ENCODE measurements at places on chromosomes 3 and 15. TPM values are rescaled to one million over a fixed set of nuclear protein-coding genes. Genes with fewer than 3 reads are reported as not detected.

DNA sequence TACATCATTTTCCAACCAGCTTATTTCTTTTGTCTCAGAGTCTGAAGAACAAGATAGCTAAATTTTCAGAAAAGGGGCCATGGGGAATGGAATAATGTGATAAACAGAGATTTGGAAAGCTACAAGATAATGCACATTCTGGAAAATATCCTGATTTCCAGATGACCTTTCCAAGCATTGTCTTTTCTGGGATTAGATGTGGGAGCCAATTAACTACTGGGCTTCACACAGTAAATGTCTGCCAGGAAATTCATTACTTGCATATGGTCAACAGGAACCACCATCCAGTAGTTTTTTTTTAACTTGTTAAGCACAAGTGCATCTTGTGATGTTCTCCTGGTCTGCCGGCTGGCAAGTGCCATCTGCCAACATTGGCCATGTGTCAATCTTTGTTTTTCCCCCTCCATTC, 131.1 kb upstream of the BFSP2 start:
- DNase-seq: no peak

DNA sequence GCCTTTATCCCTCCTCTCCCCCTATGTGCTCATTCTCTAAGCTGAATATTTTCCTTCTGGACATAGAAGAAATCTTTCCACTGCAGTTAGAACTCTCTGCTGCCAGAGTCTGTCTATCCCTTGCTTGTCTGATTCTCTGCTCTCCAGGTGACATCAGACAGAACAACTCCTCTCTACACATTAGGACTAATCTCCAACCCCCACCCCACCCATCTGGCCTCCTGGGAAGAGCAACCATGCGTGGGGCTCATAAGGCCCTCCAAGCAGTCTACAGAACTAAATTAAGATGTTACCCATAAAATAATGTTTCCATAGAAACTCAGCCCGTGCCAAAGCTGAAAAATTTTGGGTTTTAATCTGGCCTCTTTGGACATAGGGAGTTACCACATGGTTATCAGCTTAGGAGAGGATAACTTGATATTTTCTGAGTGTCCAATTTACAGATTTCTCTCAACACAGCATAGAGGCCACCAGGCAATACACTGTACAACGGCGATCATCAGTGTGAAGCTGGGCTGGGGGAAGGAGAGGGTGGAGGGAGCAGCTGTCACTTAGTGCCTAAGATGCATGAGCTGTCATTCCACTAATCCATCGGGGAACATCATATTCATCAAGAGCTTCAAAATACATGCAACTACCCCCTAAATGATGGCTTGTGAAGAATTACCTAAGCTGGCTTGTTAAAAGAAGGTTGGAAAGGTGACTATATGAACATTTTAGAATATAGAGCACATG, 199.4 kb downstream of the CLSTN2 start:
- no peak for DNase-seq

DNA sequence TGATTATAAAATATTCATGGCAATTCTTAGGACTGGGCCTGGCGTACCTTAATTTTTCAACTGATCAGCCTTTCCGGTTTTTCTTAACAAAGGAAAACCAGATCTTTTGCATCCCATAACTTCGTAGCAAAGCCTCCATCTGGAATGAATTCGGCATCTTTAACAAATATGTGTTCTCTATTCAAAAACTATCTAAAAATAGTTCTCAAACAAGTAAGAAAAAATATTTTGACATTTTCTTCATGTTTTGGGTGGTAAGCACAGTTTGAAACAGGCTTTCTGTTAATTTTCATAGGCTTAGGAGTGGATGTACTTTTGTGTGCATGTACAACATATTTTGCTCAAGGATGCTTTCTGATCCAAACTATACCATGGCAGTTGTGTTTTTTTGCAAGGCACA, 55.1 kb downstream of the RBMS3 start:
- no peak for DNase-seq

DNA sequence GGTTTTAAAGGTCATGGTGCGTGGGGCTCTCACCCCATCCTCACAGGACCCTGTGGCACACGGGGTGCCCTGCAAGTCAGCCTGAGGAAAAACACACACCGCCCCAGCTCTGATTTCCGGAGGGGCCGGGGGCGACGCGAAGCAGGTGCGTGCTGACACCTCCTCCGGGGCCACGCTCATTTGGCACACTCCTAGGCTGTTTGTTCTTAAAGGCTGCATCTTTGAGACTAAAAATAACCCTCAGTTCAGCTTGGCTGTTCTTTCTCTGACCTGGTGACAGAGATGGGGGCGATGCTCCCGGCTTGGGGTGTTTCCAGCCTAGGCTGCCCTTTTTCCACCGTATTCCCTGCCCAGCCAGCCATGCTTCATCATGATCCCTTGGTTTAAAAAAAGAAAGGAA, 141.5 kb upstream of the TPM1 start:
- DNase-seq: no peak

The SPPL2A gene
- total RNA-seq: 100 TPM

The TMCO5A gene
- not detected for total RNA-seq

The FGF12 gene
- not detected for total RNA-seq

- DNase-seq: no peak
Measured at GRCh38 chr15:91051248-91051647, 28.9 kb upstream of the VPS33B start.

The GPR27 gene
- 0.70 TPM for total RNA-seq

DNA sequence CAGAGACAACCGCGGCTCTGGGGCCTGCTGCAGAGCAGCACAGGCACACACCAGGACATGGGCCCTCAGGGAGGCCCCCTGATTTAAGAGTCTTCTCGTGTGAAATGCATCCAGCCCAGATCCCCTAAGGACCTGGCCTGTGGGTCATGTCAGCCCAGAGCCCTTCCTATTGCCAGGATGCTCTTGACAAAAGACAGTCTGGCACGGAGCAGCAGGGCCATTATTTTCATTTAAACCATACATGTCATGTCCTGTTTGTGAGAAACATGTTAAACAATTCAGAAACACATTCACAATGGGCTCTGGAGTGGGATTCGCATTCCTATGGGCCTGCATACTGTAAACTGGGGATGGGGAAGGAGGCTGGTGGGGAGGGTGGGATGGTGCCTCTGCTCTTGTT, 367.4 kb upstream of the WNT5A start:
- DNase-seq: no peak

DNA sequence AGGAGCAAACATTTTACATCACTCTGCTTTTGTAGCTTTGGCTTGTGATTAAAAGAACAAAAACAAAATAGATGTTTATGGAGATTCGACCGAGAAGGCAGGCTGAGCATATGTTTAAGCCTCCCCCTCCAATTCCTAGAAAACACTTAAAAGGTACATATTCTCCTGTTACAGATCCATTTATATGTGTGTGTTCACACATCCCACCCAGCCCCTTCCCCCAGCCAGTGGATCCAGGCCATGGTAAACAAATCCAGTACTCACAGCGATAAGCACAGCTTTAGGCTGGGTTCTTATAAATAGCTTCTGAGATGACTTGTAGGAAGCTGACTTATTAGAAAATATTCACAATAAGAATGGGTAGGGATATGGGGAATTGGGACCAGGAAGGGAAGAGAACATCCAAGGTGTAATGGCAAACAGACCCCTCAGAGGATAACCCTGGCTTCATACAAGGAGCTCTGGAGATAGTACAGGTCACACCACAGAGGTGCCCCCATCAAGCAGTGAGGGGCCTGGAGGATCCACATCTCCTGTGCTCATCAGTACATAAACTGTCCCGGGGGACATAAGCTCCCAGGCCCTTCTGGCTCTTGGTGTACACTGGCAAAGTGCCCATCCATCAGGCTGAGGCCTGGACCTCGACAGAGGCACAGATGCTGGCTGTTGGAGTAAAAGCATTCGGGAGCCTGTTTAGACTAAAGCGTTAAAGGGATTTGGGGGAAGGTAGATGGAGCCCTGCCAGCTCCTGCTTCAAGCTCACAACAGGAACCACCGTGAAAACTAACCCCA, 70.0 kb upstream of the UBE2E1 start:
- no peak for DNase-seq

The UPK1B gene
- not detected for total RNA-seq

DNA sequence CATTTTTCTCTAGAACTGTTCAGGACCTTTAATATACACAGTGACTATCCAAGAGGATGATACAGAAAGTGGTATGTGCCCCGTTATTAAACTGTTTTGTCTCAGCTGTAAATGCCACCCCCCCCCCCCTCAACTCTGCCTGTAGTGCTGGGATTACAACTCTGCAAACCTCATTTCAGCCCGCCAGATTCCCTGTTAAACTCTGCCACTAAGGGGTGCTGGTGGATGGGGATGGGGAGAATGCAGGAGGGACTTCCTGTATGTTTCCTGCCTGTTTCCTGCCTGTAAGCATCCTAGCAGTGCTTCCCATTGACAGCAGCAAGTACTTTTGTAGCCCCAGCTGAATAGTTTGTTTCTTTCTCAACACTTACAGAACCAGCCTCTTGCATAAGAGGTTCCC, 301.7 kb upstream of the RORA start:
- no peak for DNase-seq

- DNase-seq: no peak
Measured at GRCh38 chr3:53178246-53178645, 17.2 kb downstream of the PRKCD start.

DNA sequence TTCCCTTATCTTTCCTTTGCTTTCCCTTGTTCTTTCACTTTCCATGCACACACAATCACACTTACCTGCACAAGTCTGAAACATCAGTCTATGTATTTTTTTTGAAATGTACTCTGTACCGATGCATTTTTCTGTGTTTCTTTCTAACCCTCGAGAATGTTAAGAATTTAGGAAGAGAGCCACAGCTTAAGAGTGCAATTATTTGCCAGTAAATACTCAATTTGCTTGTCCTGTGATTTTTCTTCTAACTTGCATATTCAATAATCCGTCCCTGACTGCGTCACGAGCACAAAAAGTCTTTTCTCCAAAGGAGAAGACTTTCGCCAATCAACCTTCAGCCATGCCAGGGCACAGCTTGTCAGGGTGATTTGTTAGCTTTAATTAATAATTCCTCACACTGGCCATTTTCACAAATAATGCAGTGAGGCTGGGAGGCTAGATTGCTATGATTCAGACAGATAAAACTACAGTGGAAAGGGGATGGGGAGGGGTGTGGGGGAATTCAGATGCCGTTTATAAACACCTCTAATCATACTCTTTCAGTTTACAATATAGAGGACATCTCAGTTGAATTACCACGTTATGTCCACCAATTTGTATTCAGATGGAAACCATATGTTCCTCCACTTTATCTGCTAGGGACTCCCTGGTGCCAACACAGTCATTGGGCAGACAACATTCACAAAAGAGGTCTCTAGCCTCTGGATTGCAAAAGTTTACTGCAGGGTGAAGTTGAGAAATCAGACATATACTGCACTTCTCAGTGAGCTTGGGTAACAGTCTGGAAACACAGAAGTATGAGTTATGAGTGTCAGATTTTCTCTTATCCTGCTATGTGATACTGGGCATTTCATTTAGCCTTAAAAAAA, 388.0 kb downstream of the ZBTB20 start:
- no peak for DNase-seq

The GPR171 gene
- total RNA-seq: 191 TPM

DNA sequence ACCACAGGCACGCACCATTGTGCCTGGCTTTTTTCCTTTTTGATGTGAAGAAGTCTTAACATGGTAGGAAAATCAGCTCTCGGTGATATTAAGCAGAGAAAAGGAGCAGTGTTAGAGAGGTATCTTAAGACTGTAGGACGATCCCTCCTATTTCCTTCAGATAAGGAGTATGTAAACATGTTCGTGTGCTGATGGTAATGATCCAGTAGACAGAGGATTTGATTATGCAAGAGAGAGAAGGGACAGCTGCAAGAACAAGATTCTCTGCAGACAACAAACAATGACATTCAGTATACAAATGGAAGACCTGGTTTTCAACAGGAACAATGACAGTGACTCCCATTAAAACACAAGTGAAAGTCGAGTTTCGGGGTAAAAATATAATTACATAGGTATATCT, 95.1 kb upstream of the MELTF start:
- no peak for DNase-seq

- no peak for DNase-seq
Measured at GRCh38 chr15:80615361-80615736, 79.8 kb upstream of the ABHD17C start.

DNA sequence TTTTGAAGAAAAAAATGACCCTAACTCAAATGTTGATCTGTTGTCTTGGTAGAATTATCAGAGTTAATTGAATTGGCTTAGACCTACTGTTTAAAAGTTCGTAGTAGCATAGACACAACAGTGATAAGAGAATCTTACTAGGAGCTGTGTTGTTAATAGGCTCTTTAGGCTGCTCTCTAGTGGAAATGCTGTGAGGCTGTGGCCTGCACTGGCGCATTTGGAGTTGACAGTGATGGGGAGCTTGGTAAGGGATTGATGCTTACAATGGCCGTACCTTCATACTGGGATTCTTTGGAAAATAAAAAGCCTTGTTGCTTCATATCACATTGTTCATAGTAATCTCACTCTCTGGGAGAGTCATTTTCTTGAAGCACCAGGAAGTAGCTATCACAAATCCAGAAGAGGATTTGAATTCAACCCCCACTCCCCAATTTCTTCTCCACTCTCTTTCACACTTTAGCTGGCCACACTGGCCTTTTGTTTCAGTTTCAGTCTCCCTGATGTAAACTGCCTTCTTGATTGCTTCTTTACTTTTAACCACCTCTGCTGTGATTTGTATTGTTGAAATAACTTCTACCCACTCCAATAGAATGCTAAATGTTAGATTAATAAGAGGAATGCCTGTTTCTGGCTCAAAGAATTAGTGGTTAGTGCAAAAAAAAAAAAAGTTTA, 56.6 kb downstream of the CEP63 start:
- no peak for DNase-seq

- DNase-seq: no peak
Measured at GRCh38 chr3:8536096-8537056, 34.8 kb downstream of the LMCD1 start.

DNA sequence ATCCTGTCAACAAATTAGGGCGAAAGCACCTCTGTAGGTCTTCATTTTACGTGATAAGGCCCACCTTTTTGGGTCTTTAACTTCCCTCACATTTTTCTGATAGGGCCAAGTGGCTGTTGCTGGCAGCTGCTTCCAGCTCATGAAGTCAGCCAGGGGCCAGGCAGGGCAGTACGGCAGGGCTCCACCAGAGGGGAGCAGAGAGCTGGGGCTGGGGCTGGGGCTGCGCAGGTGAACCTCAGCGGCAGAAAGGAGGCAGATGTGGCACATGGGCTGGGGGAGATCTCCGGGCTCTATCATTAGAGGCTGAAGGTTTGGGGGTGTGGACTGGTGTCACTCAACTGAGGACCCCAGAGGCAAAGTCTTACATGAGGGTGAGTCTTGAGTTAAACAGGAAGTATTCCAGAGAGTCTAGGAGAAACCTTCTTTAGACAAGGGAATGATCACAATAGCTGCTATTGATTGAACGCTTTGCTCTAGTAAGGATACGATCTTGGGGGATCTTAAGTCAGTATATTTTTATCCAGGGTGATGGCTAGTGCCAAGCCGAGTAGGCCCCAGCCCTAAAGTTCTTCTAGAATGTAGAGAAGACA, 62.8 kb upstream of the MEX3B start:
- peak; percentile 63 for DNase-seq

- no peak for DNase-seq
Measured at GRCh38 chr3:38147421-38147820, 9.0 kb downstream of the MYD88 start.

- DNase-seq: no peak
Measured at GRCh38 chr15:52733088-52733487, 53.9 kb upstream of the ATOSA start.

The RPP25 gene
- total RNA-seq: 15.3 TPM

All from activated T-helper 1 cell treated with anti-CD3 and anti-CD28 coated beads, Interleukin-12 subunit alpha, Interleukin-12 subunit beta, Interleukin-2, Interleukin-4 antibody, amounts not matched to agents 30 ng/mL and 10 ng/mL and 1 ng/mL, durations not matched to agents 14 hours and 24 hours and 36 hours (primary cell).